ENCODE measurements at places on chromosomes 2 and 18.

DNA sequence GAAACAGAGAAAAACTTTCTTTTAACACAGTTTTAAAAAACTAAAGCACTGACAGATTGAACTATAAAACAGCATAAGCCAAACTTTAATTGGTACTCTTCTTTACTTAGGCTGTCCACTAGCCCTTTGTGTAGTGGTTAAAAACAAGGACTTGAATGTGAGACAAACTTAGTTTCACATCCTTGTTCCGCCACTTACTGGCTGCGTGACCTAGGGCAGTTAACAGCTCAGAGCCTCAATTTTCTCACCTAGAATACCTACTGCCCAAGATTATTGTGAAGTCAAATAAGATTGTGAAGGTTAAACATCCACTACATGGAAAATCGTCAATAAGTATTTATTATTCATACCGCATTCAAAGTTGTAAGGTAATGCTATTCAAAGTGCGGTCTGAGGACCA is 2.0 kb downstream of the WDR35 start:
- DNase-seq = no peak

DNA sequence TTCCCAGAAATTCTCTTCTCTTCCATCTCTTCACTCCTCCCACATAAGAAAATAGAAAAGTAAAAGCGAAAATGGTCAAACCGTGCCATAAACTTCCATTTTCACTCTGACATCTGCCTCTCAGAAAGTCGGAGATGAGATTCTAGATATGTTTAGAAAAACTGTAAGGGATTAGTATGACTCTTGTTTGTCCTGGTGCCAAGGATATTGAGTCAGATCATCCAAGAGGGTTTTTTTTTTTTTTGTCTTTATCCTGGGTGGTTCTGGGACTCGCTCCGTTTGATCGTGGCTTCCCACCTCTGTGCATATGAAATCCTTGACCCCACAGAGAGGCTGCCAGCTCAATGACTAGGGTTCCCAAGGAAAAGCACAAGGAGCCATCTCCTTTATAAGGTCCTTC is 17.3 kb downstream of the EN1 start:
- DNase-seq = no peak

GRCh38 chr2:72719416-72719815 is 106.4 kb downstream of the EXOC6B start:
- no peak for DNase-seq

DNA sequence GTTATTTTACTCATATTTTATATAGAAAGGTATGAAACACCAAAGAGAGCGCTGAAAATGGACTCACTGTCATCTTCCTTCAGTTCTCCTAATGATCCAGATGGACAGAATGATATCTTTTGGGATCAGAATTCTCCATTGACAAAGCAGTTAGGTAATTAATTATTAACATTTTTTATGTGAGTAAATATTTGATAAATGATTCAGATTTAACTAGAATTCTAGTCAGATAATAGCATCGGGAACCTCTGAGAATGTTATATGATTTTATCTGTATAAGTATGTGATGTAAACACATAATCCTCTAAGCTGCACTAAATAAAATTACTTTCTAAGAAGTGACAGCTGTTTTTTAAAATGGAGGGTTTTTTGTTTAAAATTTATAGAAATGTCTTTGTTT is 2.0 kb downstream of the ETAA1 start:
- DNase-seq = no peak

DNA sequence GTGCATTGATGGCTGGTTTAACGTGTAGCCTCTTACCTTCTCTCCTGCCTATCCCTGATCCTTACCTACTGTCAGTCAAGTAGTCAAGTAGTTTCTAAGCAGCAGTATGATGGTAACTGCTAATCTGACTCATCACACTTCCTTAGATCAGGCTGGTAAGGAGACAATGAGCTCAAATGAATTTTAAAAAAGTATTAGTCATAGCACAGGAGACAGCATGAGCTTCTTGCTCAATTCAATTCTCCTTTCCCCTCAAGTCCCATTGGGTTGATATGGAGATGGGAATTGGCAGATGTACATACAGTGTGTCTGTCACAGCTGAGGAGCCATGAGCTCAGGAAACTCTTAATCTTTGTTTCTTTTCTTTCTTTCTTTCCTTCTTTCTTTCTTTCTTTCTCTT is 799.7 kb downstream of the LRP1B start:
- no peak for DNase-seq

GRCh38 chr18:53380063-53380639 is 844.3 kb downstream of the MBD2 start:
- DNase-seq = no peak

DNA sequence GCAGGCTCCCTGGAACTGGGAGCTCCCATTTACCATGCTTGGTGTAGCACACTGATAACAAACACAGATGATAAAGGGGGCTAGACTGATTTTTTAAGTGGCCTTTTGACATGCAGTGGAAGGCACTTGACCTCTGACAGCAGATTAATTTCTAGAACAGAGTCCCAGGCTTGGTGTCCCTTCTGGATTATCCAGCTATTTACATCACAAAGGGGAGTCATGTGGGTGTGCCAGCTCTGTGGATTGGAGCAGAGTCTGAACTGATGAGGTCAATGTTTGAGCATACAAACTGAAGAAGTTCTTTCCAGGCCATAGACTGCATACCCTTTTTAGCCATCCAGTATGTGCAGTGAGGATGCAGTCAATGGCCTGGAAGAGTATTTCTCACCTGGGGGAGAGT is 31.5 kb upstream of the SIX2 start:
- DNase-seq = no peak

- no peak for DNase-seq
Measured at GRCh38 chr2:236394571-236394970, 130.4 kb upstream of the ASB18 start.

- DNase-seq = no peak
Measured at GRCh38 chr18:48940854-48941611, 9.7 kb downstream of the SMAD7 start.

DNA sequence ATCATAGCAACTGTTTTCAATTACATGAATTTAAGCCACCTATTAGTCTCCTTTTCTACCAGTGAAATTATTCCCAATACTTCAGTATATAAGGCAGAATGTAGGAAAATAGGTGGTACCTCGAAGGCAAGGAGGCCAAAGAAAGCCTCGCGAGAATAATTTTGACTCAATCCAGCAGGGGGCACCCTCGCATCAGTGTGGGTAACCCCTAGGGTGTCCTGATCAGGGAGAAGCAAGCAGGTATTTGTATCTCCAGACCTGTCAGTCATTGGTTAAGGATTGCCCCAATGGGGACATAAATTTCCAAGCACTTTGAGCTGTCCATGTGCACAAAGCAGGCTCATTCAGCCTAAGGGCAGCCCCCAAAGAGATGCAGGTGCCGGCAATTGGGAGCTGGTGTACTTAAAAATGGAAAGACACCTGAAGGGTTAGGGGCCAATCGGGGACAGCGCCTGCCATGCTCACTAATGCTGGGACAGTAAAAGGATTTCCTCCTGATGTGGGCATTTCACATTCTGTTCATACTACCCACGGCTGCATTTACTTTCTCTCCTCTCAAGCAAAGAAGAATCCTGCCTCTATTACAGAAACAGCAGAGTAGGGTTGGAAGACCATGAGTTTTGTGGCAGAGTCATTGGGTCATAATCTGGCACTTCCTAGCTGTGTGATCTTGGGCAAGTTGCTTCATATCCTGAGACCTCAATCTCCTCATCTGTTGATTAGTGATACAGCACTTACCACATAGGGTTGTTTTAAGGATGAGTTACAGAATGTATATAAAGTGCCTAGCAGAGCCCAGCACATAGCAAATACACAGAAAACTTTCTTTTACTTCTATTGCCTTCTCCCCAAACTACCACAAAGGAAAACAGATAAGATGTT is 136.1 kb downstream of the ICOS start:
- peak; percentile 31 for DNase-seq

GRCh38 chr2:230203110-230203676 is 16.6 kb downstream of the SP110 start:
- no peak for DNase-seq
